ENCODE measurements at places on chromosomes 6 and 20. TPM values are rescaled to one million over a fixed set of nuclear protein-coding genes. Genes with fewer than 3 reads are reported as not detected.

GRCh38 chr6:120935908-120936307 lies 398.4 kb downstream of the TBC1D32 start:
- H3K4me3 ChIP-seq: no peak overlapping the region
- no peaks in the 10 kb centered on the region for H3K4me1 ChIP-seq
- no peak overlapping the region for H3K27ac ChIP-seq
- no peaks in the 10 kb centered on the region for H3K36me3 ChIP-seq
- DNase-seq: no peak

GRCh38 chr20:4289875-4290274 lies 274.5 kb upstream of the RNF24 start:
- no peaks in the 10 kb centered on the region for H3K36me3 ChIP-seq
- H3K27me3 ChIP-seq: no peaks in the 10 kb centered on the region

DNA sequence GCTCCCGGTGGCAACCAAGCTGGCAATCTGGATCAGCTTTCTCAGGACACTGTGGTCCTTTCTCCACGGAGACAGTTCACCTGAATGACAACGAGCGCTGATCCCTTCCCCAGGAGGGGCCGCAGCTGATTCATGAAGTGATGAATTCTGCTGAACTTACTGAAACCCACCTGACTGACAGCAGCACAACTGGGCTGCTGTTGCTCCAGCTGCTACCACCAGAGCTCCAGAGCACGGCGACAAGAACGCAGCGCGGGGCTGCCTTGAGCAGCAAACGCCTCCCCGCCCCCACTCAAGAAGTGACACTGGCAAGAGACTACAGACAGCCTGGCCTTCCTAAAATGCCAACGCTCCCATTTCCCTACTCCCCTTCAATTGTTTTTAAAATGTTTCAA lies 10.0 kb downstream of the PXDC1 start:
- no peaks in the 10 kb centered on the region for H3K27me3 ChIP-seq
- H3K36me3 ChIP-seq: no peaks in the 10 kb centered on the region
- peaks cover 8% of the 10 kb centered on the region for H3K4me1 ChIP-seq
- no peak for DNase-seq
- no peak overlapping the region for H3K27ac ChIP-seq
- H3K4me3 ChIP-seq: no peak overlapping the region

- no peaks in the 10 kb centered on the region for H3K27me3 ChIP-seq
- no peaks in the 10 kb centered on the region for H3K36me3 ChIP-seq
- no peak overlapping the region for H3K4me3 ChIP-seq
- DNase-seq: no peak
- no peaks in the 10 kb centered on the region for H3K4me1 ChIP-seq
Measured at GRCh38 chr6:25918083-25918683, 12.3 kb downstream of the SLC17A2 start.

DNA sequence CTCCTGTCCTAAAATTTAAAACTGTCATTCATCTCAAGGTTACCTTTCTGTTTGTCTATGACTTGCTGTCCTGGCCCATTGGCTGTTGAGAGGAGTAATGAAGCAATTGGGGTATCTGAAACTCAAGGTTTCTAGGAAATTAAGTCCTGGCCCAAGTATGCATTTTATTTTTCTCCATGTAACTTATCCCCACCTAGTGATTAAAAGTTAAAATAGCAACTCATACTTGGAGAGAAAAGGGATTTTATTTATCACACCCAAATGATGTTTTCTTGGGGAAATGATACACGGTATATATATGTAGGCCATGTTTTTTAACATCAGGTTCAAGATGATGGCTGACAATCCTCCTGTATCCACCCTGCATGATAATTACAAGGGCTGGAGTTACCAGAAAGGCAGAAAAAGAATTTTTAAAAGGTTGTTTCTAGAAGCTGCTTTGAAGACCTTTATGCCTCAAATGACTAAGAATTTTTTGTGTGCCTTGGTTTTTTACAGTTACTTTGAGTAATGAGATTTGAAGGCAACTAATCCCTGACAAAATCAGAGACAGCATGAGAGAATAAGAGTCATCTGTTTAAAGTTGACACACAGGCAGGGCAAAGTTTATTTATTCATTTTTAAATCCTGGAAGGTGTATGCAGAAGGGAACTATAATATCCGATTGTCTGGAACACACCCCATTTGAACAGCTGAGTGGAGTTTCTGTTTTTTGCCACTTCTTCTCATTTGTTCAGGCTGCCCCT lies 28.9 kb upstream of the C6orf58 start:
- no peaks in the 10 kb centered on the region for H3K36me3 ChIP-seq
- H3K27ac ChIP-seq: no peak overlapping the region
- DNase-seq: no peak
- H3K4me3 ChIP-seq: no peak overlapping the region
- no peaks in the 10 kb centered on the region for H3K4me1 ChIP-seq
- H3K27me3 ChIP-seq: no peaks in the 10 kb centered on the region

- peaks cover 14% of the 10 kb centered on the region for H3K27me3 ChIP-seq
- no peak overlapping the region for H3K4me3 ChIP-seq
- H3K27ac ChIP-seq: no peak overlapping the region
- peak; percentile 62 for DNase-seq
- no peaks in the 10 kb centered on the region for H3K4me1 ChIP-seq
Measured at GRCh38 chr20:22905658-22906057, 129.5 kb upstream of the SSTR4 start.

GRCh38 chr6:19037607-19038006 lies 650.5 kb downstream of the RNF144B start:
- peaks cover 8% of the 10 kb centered on the region for H3K4me1 ChIP-seq
- no peak overlapping the region for H3K4me3 ChIP-seq
- no peak overlapping the region for H3K27ac ChIP-seq

PCK1 gene
- total RNA-seq: not detected

BEND3 gene
- 3.8 TPM for total RNA-seq

SMLR1 gene
- total RNA-seq: not detected

- no peaks in the 10 kb centered on the region for H3K27me3 ChIP-seq
- no peak overlapping the region for H3K4me3 ChIP-seq
- no peak for DNase-seq
- H3K4me1 ChIP-seq: no peaks in the 10 kb centered on the region
Measured at GRCh38 chr6:37309692-37310091, 44.1 kb upstream of the RNF8 start.

RPL10A gene
- 858 TPM for total RNA-seq

GRCh38 chr6:7171733-7172132 lies 64.0 kb downstream of the RREB1 start:
- H3K27me3 ChIP-seq: no peaks in the 10 kb centered on the region
- no peaks in the 10 kb centered on the region for H3K36me3 ChIP-seq
- no peak overlapping the region for H3K27ac ChIP-seq
- no peak for DNase-seq

ZC2HC1B gene
- not detected for total RNA-seq

SLC22A1 gene
- 0.41 TPM for total RNA-seq

GRCh38 chr20:6974838-6975237 lies 207.4 kb downstream of the BMP2 start:
- DNase-seq: no peak
- no peaks in the 10 kb centered on the region for H3K36me3 ChIP-seq
- H3K27me3 ChIP-seq: no peaks in the 10 kb centered on the region
- H3K27ac ChIP-seq: no peak overlapping the region
- H3K4me3 ChIP-seq: no peak overlapping the region

GRCh38 chr6:79756496-79756895 lies 125.4 kb downstream of the SH3BGRL2 start:
- no peaks in the 10 kb centered on the region for H3K27me3 ChIP-seq
- no peak overlapping the region for H3K27ac ChIP-seq
- H3K4me1 ChIP-seq: no peaks in the 10 kb centered on the region
- no peak for DNase-seq
- H3K36me3 ChIP-seq: no peaks in the 10 kb centered on the region

PANK2 gene
- total RNA-seq: 39.4 TPM

PLAGL2 gene
- total RNA-seq: 14.5 TPM

DNA sequence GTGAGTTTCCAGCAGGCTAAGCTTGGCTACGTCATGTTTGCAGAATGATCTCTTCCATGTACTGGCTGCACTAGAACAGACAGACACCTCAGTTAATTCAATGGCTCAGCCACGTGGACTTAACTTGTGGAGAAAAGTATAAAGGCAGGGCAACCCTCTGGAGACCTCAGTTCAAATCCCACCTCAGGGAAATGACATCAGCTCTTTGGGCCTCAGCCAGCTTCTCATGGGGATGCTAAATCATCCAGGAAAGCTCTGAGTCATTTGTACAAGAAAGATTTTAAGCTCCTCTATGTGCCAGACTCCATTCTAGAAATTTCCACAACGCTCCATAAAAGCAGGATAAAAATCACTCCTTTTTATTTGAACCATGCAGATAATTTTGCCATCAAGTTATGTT lies 128.5 kb upstream of the SALL4 start:
- H3K4me3 ChIP-seq: no peak overlapping the region
- DNase-seq: no peak
- H3K36me3 ChIP-seq: no peaks in the 10 kb centered on the region
- no peaks in the 10 kb centered on the region for H3K4me1 ChIP-seq
- no peak overlapping the region for H3K27ac ChIP-seq

DNA sequence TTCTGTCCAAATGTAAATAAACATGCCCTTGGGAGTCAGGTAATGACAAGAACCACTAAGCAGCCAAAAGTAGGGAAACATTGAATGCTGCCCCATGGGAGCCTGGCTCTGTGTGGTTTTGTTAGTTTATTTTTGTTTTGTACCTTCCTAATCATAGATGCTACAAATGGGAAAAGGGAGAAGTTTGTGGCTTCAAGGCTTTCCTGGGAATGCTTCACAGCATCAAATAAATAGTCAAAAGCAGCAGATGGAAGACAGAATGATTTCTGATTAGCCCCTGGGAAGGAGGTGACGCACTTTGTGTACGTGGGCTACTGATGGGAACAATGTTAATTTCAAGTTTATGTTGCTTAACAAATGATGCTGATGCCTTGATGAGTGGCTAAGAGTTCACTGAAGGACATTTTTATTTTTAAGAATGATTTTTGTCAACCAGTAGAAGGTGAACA lies 532.7 kb downstream of the BCKDHB start:
- H3K27ac ChIP-seq: no peak overlapping the region
- no peaks in the 10 kb centered on the region for H3K27me3 ChIP-seq
- no peaks in the 10 kb centered on the region for H3K4me1 ChIP-seq
- no peak overlapping the region for H3K4me3 ChIP-seq
- no peaks in the 10 kb centered on the region for H3K36me3 ChIP-seq

ULBP2 gene
- 2.2 TPM for total RNA-seq

GRCh38 chr6:67870321-67870720 lies 764.8 kb upstream of the ADGRB3 start:
- no peak overlapping the region for H3K4me3 ChIP-seq
- no peaks in the 10 kb centered on the region for H3K27me3 ChIP-seq
- no peaks in the 10 kb centered on the region for H3K36me3 ChIP-seq
- no peak for DNase-seq

DNA sequence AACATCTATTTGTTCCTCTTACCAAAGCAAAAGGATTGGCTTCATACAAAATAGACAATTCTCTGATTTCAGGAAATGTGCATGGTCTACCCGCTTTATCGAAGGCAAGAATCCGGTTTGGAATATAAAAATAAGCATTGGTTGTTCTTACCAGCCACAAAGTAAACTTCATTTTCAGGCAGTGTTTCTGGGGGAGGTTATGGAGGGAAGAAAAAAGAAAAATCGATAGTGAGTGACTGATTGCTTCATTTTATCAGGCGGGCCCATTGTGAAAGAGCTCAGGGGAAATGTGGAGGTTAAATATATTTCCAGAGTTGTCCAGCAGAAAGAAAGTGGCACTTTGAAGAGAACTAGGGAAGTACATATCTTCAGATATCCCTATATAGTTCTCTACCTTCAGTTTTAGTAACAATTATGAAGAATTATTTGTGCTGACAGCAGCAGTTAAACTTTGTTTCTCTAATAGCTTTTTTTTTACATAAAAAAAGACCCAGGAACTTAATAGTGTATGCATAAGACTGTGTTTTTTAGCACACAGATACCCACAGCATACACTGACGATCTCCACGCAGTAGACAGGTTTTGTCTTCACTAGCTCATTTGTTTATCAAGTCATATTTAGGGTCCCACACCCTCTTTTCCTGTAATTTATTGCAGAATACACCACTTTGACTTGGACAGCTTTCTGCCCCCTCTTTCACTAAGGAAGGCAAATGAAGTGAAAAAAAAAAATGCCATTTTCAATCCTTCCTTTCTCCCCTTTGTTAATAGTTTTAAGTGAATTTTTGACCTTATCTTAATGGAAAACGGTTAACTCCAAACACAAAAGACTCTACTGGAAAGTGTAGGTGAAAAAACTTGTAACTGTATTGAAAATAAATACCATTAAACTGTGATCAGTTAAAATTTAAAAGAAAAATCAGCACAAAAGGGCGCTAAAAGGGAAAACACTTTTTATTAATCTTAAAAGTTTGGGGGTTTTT lies 2.9 kb downstream of the POU3F2 start:
- peaks cover 100% of the 10 kb centered on the region for H3K27me3 ChIP-seq
- DNase-seq: no peak
- H3K4me1 ChIP-seq: peaks cover 35% of the 10 kb centered on the region
- no peaks in the 10 kb centered on the region for H3K36me3 ChIP-seq

GRCh38 chr20:35462351-35462750 lies 7.0 kb downstream of the CEP250 start:
- no peak overlapping the region for H3K27ac ChIP-seq
- H3K36me3 ChIP-seq: no peaks in the 10 kb centered on the region
- H3K27me3 ChIP-seq: no peaks in the 10 kb centered on the region
- H3K4me1 ChIP-seq: no peaks in the 10 kb centered on the region

TREM2 gene
- total RNA-seq: 16.2 TPM

GRCh38 chr6:14596410-14596809 lies 478.8 kb downstream of the CD83 start:
- H3K4me1 ChIP-seq: no peaks in the 10 kb centered on the region
- no peak overlapping the region for H3K4me3 ChIP-seq
- DNase-seq: no peak
- no peak overlapping the region for H3K27ac ChIP-seq
- no peaks in the 10 kb centered on the region for H3K36me3 ChIP-seq
- no peaks in the 10 kb centered on the region for H3K27me3 ChIP-seq

- no peaks in the 10 kb centered on the region for H3K36me3 ChIP-seq
- peak; percentile 28 for DNase-seq
- H3K27me3 ChIP-seq: no peaks in the 10 kb centered on the region
- H3K27ac ChIP-seq: peak overlapping the region; percentile 13
Measured at GRCh38 chr6:134029495-134030455, 22.6 kb downstream of the SLC2A12 start.

DNA sequence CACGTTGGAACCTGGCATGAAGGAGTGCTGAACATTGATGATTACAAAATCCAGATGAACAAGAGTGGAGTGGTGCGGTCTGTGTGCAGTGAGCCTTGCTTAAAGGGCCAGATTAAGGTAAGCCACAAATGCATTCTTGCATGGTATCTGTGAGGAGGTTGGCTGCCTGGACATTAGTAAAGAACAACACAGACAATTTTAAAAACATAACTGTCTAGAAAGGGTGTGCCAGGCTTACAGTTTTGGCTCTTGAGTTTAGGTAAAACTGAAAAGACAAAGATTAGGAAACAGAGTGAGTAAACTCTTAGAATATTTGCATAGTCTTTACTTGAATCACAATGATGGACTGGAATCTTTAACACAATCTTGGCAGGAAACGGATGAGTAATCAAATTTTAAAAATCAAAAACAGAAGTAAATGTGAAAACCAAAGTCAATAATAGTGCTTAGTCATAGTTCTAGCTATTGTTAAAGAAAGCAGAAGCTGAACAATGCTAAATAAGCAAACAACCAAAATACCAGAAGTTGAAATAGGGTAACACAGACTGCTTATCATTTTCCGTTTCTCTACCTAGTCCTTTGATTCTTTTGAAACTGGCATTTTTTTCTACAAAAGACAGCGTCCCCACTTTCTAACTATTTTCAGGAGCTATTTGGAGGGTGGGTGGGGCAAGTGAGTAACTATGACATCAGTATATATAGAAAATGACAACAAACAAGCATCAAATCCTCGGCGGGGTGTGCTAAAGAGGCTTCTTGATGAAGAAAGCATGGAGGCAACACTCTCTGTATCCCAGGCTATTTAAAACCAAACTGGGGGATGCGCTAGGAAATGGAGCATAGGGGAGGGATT lies 185.8 kb upstream of the RAB32 start:
- no peak overlapping the region for H3K4me3 ChIP-seq
- peaks cover 10% of the 10 kb centered on the region for H3K4me1 ChIP-seq
- no peak for DNase-seq
- no peak overlapping the region for H3K27ac ChIP-seq

PLG gene
- 0.79 TPM for total RNA-seq

Measured in left lung (tissue), 14 donors.